ENCODE measurements at places on chromosomes 4 and X. TPM values are rescaled to one million over a fixed set of nuclear protein-coding genes. Genes with fewer than 3 reads are reported as not detected.

MAGEA1 gene
- total RNA-seq: not detected

BCAP31 gene
- total RNA-seq: 236 TPM

TMPRSS11A gene
- total RNA-seq: not detected

DNA sequence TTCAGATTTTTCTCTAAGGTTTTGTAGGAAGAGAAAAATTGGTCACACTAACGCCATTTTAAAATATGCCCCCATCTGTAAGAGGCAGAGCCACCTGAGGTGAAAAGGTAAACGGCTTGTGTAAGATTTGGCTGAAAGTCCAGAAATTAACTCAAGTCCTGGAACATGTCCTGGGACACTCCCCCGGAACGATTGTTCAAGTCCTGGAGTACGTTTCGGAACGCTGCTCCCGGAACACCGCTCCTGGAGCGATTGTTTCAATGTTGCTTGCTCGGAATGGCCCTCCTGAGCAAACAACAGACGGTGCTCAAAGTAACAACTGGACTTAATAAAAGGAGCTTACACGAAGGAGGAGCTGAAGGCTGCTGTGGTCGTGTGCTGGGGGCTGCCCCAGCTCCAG lies 796.5 kb upstream of the SLIT2 start:
- no peak for DNase-seq

DNA sequence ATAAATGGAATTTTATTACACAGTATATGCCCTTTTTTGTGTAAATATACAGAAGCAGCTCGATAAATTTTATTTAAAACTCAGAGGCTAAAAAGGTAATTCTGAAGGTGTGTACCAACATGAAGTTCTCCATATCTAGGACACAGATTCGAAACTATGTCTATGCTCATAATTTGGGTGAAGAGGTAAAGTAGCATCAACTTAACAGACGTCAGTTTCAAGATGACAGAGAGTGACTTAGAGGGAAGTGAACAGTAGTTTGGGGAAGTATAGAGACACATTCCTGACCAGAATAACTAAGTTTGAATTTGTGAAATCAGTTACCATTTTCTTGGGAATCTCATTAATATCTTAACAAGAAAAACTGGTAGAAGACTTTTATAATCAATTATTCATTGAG lies 2493.3 kb downstream of the ARAP2 start:
- no peak for DNase-seq

DNA sequence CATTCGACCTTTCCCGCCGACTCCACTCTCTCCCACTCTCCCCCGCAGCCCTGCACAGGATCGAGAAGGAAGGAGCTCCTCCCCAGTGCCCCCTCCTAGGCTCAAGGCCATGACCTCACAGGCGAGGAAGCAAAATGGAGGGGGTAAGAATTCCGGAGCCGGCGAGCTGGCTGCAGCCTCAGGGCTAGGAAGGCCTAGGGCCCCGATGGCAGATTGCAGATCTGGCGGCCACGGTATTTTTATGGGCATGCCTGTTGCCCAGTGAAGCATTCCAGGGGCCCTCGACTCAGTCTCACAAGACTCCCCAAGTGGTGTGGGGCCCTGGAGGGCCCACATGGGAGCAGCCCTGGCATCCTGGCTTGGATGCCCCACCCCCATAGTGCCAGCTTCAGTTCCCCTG lies 942 bp upstream of the L1CAM start:
- DNase-seq: no peak

- DNase-seq: no peak
These were observed 182.1 kb downstream of the EVC2 start for GRCh38 chr4:5526080-5526846.

DNA sequence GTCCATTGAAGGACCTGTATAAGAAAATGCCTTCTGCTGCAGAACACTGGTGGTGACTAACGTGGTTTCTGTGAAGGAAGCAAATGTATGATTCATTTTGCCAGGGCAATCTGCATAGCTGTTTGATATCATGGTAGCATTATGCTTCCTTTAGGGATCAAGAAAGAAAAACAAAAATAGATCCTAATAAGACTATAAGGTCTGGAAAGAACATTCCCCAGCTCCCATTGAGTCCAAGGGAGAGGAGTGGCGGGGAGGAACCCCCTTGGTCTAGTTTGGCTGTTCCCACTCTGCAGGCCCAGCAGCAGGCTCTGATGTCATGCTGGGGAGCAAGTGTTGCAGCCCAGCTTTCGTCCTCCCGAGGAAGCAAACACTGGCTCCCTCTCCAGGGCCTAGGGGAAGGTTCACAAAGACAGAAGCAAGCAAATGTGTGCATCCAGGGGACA lies 154.5 kb upstream of the GALNT7 start:
- DNase-seq: no peak

DNA sequence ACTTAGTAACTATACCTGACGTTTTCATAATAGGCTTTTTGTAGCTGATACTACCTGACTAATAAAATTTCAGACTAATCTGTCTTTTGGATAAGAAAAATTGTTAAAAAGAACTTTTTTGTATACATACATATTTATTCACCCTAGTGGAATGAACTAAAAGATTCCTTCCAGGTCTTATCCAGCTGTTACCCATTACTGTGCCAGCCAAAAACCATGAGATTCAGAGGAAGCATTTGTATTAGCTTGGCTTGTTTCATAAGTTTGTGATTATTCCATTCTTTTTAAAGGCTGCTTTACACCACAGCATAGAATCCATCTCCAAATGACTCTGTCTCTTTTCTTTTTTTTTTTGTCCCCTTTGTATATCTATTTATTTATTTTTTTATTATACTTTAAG lies 149.4 kb downstream of the FAT4 start:
- DNase-seq: no peak

GRCh38 chr4:93749292-93749761 lies 79.2 kb upstream of the ATOH1 start:
- DNase-seq: no peak

DNA sequence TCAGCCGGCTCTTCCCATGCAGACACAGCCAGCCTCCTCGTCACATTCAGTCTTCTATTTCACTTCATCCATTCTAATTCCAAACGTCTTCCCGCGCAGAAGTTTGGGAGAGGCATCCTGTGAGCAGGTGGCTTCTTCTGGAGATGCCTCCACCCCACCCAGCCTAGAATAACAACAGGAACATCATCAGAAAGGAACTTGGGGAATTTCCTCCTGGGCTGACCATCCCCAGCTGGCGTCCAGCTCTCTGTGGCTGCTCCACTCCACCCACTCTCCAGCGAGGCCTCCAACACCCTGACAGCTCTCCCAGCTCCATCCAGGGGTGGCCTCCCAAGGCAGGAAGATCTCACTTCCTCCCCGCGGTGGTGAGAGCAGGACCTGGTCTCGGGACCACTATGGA lies 5.5 kb upstream of the C4orf50 start:
- no peak for DNase-seq

DNA sequence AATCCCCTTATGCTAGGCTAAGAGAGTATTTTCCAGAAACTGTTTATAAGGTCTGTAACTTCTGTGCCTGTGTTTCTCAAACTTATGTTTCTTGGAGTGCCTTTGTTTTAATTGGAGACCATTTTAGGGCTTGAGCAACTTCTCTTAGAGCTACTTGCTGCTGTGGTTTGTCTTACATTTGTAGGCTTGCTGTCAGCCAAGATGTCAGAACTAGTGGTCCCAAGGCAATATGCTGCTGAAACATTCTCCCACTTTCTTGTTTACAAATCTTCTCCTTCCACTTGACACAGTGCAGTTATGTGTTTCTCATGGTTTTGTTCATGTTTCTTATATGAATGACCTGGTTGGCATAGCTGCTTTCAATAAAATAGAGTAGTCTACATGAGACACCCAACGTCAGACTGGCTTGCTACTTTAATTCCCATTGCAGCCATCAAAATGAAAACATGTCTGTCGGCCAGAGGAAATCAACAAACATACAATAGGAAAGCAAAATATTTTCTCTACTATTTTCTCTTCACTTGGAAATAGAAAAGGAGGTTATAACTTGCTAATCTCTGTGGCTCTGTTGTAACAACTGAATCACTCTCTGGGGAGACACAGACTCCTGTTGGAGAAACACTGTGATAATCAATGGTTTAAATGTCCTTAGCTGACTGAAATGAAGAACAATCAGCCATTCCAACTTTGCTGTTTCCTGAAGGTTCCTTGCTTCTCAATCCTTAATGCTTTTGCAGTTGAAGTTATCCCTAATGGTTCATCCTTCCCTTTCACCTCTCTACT lies 426.4 kb downstream of the PDGFC start:
- no peak for DNase-seq

GRCh38 chrX:16239211-16239610 lies 71.9 kb downstream of the MAGEB17 start:
- DNase-seq: no peak

- no peak for DNase-seq
These were observed 4.7 kb downstream of the HS3ST1 start for GRCh38 chr4:11424000-11424399.

GRCh38 chrX:2691543-2692220 lies 587 bp downstream of the CD99 start:
- peak; percentile 45 for DNase-seq

GRCh38 chr4:76895619-76896018 lies 2.3 kb downstream of the SOWAHB start:
- no peak for DNase-seq

DNA sequence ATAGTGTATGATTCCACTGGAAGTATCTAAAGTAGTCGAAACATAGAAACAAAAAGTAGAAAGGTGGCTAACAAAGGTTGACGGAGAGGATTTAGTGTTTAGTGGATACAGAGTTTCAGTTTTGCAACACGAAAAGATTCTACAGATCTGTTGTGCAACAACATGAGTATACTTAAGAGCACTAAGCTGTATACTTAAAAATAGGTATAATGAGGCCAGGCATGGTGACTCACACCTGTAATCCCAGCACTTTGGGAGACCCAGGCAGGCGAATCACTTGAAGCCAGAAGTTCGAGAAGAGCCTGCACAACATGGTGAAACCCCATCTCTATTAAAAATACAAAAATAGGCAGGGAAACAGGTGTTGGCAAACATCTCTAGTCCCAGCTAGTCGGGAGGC lies 7.9 kb upstream of the ATRX start:
- no peak for DNase-seq

GRCh38 chrX:145848448-145848847 lies 30.8 kb downstream of the SLITRK2 start:
- DNase-seq: no peak

- DNase-seq: no peak
These were observed 84.7 kb downstream of the SH3BGRL start for GRCh38 chrX:81286608-81287007.

DNA sequence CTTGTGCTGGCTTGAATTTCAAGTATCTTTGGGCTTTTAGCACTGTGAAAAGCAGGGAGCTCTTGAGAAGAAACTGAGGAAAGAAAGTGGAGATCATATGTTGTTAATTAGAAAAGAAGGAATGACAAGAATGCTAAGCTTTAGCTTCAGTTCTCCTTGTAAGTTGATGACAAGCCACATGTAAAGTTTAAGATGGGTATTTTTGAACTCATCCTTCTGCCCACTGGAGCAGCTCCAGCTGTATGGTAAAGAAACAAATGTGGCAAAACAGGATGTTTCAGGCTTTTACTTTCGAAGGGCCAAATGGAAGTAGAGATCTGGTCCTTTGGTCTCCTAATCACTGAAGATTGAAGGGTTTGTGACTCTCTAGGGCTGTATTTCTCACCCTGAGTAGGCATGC lies 137.8 kb downstream of the GUCY2F start:
- no peak for DNase-seq

GRCh38 chr4:10643600-10644425 lies 40.8 kb downstream of the CLNK start:
- DNase-seq: no peak

GRCh38 chrX:31302573-31303075 lies 230.8 kb upstream of the FTHL17 start:
- DNase-seq: no peak

DNA sequence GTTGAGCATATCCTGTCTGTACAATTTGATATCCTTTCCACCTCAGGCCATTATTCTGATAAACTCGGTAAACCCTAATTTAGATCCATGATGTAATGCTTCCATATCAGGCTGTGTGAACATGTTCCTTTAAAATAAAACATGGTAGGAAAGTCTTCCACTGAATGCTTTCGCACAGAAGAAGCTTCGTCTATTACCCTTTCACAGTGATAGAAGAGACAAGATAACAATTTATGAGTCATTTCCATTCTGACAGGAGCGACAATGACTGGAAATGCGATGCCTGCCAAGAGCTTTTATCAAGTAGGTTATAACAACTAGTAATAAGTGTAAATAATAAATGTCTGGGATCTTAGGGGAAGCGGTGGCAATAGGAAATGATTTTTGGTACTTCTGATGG lies 98.8 kb downstream of the TTC29 start:
- no peak for DNase-seq

- DNase-seq: no peak
These were observed 101.9 kb downstream of the PCDH7 start for GRCh38 chr4:30821859-30822612.

DNA sequence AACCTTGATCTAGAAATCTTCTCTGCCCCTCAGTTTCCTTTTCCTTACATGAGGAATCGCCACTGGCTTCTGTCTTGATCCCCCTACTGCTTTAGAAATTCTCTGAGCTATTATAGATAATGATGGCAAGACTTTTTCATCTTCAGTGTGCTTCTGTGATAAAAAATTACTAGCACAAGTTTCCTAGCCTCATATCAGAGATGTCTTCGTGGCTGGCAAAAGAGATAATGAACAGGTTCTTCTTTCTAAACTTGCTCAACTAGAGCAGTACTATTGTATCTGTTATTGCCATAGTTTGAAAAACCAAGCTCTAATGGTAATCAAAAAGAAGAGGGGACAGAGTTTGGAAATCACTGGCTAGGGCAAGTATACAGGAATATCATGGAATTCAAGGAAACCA lies 4.1 kb upstream of the PDGFC start:
- DNase-seq: no peak

- no peak for DNase-seq
These were observed 354.9 kb downstream of the KCNIP4 start for GRCh38 chr4:21593671-21594001.

- no peak for DNase-seq
These were observed 535.1 kb downstream of the FAT4 start for GRCh38 chr4:125849869-125850268.

GRCh38 chr4:72567821-72568675 lies 973 bp downstream of the ADAMTS3 start:
- peak; percentile 80 for DNase-seq
